ENCODE measurements at places on chromosomes 12 and 14.
A peak's percentile ranks its signal among the peaks of the same experiment; 100 is the strongest.

DNA sequence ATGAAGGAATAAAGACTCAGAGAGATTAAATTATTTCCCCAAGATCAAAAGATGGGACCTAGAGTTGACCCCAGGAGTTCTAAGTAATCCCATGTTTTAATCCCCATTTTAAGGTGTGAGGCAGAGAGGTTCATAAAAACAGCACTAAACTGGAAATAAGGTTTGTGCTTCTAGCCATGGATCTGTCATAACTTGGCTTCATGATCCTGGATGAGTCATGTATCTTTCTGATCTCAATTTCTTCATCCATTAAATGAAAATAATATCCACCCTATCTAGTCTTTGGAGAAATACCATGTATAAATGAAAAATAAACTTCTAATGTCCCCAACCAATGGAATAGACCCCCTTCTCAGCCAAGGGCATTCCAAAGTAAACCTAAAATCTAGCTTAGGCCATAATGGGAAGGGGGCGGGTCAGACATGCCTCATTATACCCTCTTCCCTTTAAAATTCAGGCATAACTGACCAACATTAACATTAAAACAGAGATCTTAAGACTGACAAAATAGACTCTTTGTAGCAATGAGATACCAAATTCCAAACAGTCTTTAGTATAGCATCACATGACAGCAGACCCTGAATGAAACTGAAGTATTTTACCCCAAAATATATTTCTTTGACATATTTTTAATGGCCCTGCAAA, 47.8 kb downstream of the SLC41A2 start:
- DNase-seq = no peak

DNA sequence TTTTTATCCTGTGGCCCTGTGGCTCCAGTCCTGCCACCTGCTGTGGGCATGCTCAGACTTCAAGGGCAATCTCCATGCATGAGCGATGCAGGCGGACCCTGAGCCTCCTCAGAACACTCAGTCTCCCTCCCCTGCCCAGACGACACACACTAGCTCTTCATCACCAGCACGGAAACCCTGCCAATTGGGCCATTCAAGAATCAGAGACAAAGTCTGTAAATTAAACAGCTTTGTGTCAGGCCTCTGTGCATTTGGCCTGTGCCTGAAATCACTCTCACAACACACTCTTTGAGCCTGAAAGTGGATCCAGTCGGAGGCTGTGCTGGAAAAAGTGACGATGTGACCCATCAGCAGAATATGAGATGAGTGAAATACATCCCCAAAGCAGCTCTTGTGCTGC, 12.5 kb downstream of the POU6F1 start:
- no peak for DNase-seq

DNA sequence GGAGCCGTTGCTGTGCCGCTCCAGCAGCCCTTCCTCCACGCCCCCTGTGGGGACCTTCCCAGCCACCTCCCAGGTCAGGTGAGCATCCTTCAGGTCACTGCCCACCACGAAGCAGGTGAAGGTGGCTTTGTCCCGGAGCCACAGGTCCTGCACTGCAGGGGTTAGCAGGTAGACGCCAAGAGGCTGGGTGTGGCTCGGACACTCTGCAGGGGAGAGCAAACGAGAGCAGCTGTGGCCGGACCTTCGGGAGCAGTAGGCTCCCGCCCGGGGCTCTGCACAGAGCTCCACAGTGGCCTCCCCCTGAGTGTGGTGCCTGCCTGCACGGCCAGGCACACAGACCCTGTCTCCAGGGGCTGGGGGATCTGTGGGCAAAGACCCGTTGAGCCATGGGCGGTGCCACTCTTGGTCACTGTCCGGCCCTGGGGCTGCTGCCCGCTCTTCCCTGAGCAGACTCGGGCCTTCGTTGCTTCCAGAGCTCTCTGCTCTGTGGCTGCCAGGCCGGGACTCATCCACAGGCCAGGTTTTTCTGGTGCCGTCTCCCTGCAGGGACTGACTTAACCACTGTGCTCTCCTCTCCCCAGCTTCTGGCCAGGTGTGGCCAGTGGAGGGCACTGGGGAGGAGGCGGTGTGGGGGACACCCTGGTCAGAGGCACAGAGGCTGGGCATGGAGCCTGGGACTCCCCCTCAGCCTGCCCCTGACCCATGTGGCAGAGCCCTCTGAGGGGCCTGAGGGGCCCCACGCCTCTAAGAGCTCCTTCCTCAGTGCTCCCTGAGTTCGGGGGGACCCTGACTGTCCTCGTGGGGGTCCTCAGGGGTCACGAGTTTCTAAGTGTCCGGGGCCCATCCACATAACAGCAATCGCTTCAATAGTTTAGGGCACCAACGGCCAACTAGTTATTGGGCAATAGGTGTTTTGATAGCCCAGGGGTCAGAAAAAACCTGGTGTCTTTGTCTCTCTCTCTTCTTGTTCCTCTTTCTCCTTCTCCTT, 314.9 kb downstream of the TMEM121 start:
- DNase-seq = no peak

- DNase-seq = peak; percentile 26
Observed at GRCh38 chr14:68392393-68393141, 400.3 kb downstream of the ZFP36L1 start.

DNA sequence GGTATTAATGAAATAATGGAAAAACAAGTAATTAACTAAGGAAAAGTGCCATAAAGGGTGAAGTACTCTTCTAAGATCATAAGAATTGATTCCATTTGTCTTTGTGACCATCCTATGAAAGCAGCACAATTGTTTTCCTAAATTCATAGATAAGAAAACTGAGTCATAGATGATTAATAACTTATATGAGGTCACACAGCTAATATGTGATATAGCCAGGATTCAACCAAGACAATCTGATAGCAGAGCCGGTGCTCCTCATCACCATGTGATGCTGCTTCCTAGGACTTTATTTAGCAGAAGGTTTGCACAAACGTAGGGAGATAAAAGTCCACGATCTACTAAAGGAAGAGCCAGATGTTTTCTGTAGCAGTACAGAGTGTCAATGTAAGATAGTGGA, 181.5 kb upstream of the SYT1 start:
- no peak for DNase-seq

DNA sequence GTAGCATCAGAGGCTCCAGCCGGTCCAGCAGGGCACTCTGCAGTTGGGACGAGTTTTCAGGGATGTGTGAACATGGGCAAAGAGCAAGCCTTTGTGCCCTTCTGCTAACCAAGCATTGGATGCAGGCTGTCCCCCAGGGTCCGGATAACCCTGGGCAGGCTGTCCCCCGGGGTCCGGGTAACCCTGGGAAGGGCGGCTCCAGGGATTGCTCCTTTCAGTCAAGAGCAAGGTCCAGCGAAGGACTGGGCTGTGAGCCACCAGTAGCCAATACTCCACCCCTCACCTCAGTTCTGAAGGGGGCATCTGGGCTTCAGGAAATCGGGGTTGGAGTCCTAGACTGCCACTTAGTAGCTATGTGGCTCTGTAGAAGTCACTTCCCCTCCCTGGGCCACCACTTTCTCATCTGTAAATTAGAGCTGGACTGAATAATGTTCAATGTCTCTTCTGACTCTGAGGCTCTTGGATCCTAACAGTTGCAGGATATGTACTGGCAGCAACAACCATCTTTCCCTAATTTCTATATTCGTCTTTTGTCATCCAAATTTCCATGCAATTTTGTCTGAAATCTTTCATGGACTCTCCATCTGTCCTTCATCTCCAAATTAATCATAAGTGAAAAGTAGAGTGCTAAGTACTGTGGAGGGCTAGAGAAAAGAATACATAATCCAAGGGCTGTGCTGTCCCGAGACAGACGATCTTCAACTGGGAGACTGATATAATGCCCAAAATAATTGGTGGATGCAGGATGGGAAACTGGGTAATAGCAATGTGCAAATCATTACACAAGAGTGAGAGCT, 137.4 kb upstream of the NTF3 start:
- DNase-seq = no peak

DNA sequence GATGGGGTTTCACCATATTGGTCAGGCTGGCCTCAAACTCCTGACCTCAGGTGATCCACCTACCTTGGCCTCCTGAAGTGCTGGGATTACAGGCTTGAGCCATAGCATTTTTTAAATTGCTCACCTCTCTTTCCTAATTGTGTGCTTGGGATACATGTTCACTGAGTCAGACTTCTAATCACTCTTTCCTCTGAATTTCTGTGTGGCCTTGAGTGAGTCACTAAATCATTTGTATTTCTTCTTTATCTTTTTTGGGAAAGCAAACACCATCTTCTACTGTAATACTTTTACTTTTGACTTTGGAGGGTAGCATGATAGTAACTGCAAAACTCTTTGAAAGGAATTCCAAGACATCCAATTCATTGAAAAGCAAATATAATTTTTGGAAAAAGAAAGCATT, 60.8 kb downstream of the FLRT2 start:
- DNase-seq = no peak

GRCh38 chr12:119011231-119011630, 29.9 kb downstream of the SRRM4 start:
- no peak for DNase-seq

DNA sequence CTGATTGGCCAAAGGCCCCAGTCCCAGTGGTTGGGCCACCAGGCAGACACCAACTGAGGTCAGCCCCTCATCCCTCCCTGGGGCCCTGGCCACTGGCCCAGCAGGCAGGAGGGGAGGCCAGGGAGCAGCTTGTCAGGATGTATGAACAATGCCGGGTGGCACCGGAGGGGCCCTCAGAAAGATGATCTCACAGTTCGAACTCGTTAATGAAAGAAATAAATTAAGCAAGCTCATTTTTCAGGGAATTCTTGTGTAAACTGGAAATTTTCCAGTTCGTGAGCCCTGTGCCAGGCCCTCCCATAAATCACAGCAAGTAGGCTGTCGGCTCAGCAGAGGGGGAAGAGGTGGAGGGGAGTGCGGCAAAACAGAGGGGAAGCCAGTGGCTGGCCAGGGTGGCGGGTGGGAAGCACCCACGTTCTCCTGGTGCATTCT, 177.0 kb upstream of the VASH1 start:
- no peak for DNase-seq

- no peak for DNase-seq
Observed at GRCh38 chr14:32230695-32231280, 27.7 kb upstream of the RNU6-8 start.

GRCh38 chr12:3655328-3655900, 97.5 kb downstream of the CRACR2A start:
- no peak for DNase-seq

DNA sequence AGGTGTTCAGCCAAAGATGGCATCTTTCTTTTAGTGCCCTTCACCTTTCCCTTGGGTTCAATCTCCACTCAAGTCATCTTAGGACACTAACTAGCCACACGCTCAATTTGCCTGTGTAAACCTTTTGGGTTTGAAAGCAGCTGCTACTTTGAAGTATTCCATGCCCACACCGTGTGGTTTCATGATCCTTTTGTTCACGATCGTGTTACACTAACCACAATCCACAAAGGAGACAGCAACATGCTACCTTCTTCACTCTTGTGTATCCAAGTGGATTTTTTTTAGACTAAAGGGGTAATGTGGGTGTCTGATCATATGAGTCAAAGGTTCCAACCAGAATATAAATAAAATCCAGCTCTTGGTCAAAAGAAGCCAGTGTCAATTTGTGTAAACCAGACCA, 122.7 kb upstream of the FAR2 start:
- DNase-seq = no peak

- no peak for DNase-seq
Observed at GRCh38 chr12:22083167-22083566, 37.1 kb downstream of the CMAS start.

DNA sequence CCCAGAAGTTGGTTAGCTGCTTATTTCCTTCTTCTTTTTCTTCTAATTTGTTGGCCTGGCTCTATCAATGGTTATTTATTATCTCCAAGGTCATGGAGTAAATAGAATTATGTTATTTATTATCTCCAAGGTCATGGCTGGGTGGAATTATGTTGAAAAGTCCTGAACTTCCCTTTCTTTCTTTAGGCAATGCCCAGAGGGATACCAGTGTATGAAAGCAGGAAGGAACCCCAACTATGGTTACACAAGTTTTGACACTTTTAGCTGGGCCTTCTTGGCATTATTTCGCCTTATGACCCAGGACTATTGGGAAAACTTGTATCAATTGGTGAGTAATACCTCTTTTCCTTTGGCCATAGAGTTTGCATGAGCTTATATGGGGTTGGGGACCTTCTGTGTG, 111.6 kb downstream of the SCN8A start:
- no peak for DNase-seq

GRCh38 chr12:93670104-93670503, 7.1 kb upstream of the CRADD start:
- DNase-seq = no peak

- DNase-seq = no peak
Observed at GRCh38 chr12:31874961-31875608, 84.1 kb upstream of the RESF1 start.

- DNase-seq = no peak
Observed at GRCh38 chr12:53227341-53227740, 4.7 kb downstream of the RARG start.

DNA sequence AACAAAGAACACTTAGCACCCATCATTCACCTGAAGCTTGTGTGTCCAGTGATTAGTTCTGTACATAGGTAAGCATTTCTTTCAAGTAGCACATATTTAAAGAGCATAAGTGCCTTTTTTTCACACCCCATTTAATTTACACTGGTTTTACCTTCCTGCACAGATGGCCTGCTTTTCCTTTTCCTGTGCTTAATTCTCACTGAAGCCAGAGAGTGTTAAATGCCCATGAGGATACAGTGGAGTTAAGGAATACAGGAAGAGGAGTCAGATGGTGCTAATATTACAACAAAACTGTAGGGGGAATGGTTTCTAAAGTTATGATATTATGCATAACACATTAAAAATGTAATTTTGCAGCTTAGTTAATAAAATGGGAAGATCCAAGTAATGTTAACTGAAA, 31.0 kb upstream of the SLC38A1 start:
- no peak for DNase-seq

DNA sequence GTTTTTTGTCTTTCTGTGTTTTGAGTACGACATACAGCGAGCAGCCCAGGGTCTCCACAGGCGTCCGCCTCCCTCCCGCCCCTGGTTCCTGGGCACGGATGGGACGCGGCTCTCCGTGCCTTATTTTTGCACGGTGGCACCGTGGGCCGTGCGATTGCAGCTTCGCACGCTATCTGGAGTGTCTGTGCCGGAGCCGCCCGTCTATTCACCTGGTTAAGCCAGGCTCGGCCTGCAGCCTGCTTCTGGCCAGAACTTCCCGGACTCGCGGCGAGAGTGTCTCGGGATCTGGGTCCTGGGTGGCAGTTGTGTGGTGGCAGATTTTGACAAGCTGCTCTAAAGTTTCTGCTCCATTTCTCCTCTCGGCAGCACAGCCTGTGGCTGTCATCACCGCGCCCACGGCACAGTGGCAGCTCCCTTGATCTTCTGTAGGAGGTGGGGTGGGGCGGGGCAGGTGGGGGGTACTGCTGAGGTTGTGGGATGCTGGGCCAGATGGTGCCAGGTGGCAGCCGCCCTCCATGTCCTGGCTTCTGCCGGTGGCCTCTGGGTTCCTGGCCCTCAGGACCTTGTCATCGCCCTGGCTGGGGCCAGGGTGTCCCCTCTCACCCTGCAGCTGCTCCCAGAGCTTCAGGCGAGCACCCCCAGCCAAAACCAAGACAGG, 2.9 kb downstream of the MMP17 start:
- no peak for DNase-seq

- peak; percentile 49 for DNase-seq
Observed at GRCh38 chr12:51217133-51217967, 512 bp downstream of the POU6F1 start.

Data from hypothalamus (tissue), 51 donors.